Activated naive CD4-positive, alpha-beta T cell treated with anti-CD3 and anti-CD28 coated beads, Interleukin-2, amount 50 U/mL, for 72 hours (primary cell): ENCODE measurements at places on chromosomes 11 and 22.

- no peak for DNase-seq
Observed at GRCh38 chr11:13348305-13348704, 70.7 kb downstream of the BMAL1 start.

DNA sequence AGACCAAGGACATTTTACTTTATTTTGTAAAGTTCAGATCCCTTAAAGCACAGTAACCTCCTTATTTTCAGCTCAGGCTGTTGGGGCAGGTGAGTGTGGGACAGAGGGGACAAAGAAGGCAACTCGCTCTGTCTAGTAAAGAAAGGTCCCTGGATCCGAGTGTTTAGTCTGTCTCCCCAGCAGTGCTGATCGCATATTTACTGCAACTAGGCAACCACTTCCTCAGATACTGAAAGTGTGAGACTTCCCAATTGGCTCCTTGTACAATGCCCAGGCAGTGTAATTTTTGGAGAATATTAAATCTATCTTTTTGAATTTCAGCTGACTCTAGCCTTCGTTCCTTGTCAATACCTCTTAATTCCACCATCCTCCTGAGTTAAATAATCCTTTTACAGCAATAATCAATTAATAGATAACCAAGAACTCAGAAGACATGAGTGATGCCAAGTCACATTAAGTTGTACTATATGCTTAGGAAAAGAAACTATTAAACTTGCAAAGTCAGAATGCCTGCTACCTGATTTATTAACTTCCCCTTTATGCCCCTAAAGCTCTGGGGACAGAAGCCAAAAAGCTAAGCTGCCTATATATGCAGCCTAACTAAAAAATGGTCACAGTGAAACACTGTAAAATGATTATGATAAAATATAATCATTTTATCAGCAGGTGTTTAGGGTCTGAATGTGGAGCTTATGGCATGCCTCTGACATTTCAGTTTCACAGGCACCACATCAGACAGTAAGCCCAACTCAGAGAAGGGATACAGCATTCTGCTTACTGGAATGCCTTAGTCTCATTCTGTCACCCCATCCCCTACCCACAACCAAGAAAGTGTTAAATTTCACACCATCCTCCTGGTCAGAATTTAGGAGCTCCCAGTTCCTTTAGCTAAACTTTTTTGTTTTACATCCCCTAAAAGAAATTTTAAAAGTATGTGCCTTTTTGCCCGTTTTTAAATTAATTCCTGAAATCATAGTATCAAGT is 138.7 kb downstream of the TRIM44 start:
- DNase-seq = no peak

- DNase-seq = no peak
Observed at GRCh38 chr11:93532806-93533205, 10.4 kb downstream of the SMCO4 start.

DNA sequence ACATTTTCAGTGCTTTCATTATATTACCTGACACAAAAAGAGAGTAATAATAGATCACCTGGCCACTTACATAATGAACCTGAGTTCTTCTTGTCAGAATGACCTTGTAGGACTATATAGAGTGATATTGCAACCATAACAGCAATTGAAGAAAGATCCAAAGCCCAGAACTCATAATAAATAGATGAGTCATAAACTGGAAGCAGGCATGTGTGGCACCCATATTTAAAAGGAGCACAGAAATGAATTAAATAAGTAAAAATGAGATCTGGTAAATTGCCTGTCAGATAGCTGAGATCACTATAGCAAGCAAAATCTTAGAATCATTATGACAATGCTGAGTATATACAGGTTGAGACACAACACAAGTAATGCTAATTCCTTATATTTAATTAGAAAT is 331.8 kb downstream of the AASDHPPT start:
- no peak for DNase-seq

GRCh38 chr22:24514241-24515026 is 19.3 kb downstream of the UPB1 start:
- DNase-seq = no peak

GRCh38 chr11:132862933-132863332 is 669.4 kb downstream of the OPCML start:
- DNase-seq = no peak

GRCh38 chr11:36149538-36150242 is 139.5 kb downstream of the COMMD9 start:
- peak; percentile 47 for DNase-seq

DNA sequence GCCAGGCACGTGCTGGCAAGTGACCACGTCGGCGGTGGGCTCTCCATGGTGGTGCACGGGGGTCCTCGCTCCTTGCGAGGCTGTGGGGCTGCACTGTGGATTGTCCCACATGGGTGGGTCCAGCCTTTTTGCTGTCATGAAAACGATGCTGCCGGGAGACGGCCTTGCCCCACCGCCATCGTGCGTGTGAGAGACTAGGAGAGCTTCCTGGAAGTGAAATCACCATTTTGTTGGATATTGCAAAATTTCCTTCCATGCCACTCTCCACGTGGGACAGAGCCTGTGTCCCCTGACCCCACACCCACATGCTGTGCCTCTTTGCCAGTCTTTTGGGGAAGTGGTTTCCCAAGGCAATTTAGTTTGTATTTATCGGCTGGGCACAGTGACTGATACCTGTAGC is 18.2 kb upstream of the GRAMD4 start:
- no peak for DNase-seq

GRCh38 chr11:111561791-111562325 is 21.3 kb downstream of the LAYN start:
- DNase-seq = no peak

DNA sequence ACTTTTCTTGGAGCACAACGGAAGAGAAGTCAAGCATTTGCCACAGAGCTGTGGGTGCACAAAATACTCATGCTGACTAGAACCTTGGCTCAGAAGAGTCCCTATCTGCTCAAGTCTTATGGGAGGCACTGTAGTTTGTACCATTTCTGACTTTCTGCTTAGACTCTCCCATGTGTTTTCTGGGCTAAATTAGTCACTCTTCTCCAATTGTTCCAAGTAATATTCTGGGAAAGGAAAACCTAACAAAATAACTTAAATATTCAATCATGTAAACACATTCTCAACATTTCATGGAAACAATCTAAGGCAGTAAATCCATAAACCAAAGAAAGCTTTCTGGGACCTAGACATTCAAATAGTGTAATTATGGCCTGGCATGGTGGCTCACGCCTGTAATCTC is 220.7 kb downstream of the SWAP70 start:
- DNase-seq = no peak

DNA sequence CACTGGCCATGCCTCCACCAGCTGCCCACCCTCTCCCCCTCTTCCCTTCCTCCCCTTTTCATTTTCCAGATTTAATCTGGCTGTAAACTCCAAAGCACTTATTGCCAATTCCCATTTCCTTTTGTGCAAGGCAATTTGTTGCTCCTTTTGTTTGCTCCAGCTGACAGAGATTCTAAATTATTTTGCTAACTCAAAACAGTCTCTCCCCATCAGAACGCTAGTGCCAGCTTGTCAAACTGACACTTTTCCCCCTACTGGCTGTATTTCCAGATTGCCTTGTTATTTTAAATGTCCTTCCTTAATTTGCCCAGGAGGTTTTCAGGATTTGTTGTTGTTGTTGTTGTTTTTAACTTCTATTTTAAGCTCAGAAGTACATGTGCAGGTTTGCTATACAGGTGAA is 57.0 kb upstream of the PAK1 start:
- DNase-seq = no peak

- DNase-seq = no peak
Observed at GRCh38 chr22:35475545-35475944, 65.1 kb upstream of the RASD2 start.

DNA sequence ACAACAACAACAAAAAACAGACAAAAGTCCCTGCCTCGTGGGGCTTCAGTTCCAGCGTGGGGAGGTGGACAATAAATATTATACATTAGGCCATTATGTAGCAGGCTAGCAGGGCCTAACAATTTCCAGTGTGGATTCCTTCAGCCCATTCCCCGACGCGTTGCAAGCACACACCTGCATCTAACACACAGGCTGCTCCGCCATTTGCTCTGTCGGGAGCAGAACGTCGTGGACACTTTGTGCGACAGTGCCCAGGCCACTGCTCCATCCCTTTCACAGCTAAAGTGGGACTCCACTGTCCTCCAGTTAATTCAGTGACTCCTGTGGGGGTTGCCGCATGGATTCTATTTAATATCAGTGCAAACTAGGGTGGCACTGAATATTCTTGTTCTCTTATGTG is 10.9 kb upstream of the FGF3 start:
- DNase-seq = no peak

GRCh38 chr11:107859459-107860239 is 1.1 kb upstream of the SLC35F2 start:
- no peak for DNase-seq

GRCh38 chr11:35122308-35122707 is 16.7 kb upstream of the CD44 start:
- no peak for DNase-seq

DNA sequence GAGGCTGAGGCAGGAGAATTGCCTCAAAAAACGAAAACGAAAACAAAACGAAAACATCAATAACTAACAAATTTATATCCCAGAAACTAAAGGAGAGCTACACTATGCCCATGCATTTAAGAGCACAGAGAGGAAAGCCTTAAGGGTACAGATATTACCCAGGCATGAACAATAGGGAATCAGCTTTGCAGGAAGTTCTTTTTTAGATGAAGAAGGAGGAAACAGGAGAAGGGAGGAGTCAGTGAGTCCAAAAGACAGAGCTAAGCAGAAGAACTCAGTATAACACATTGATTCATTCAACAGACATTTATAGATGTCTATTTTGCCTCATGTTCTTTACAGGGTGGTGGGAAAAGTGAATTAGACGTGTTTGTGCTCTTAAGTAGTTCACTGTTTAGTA is 8.3 kb downstream of the MRPL17 start:
- no peak for DNase-seq

GRCh38 chr11:36191941-36192340 is 97.3 kb downstream of the COMMD9 start:
- DNase-seq = no peak

- no peak for DNase-seq
Observed at GRCh38 chr11:83540728-83541127, 254.6 kb upstream of the CCDC90B start.

GRCh38 chr22:47340851-47341436 is 578.5 kb downstream of the TBC1D22A start:
- DNase-seq = no peak

GRCh38 chr11:72821920-72822799 is 7.9 kb downstream of the ATG16L2 start:
- peak; percentile 82 for DNase-seq

DNA sequence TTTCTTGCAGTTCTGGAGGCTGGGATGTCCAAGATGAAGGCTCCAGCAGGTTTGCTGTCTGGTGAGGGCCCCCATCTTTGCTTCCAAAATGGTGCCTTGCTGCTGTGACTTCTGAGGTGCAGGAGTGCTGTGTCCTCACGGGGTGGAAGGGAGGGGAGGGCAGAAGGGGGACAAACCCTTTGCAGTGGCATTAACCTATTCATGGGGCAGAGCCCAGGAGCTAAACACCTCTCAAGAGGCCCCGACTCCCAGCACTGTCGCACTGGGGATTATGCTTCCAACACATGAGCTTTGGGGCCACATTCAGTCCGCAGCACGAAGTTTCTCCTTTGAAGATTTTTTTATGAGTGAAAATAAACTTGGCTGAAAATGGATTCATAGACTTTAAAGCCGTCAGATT is 25.5 kb upstream of the OSBPL5 start:
- DNase-seq = no peak

DNA sequence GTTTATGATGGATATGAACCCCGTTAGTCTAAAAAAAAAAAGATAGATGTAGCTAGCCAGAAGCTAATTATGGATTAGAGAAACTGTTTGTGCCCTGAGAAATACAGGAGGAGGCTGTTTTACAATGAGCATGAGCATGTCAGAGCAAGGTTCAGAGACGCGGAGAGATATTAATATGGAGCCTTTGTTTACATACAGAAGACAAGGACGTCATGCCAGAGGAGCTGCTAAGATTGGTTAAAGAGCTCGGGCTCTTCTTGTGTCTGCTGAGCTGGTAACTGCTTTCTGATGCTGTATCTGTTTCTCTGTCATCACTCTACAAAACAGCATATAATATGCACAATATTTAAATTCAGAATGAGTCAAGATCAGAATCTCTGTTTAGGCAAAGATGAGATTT is 24.9 kb upstream of the CCDC89 start:
- DNase-seq = no peak

DNA sequence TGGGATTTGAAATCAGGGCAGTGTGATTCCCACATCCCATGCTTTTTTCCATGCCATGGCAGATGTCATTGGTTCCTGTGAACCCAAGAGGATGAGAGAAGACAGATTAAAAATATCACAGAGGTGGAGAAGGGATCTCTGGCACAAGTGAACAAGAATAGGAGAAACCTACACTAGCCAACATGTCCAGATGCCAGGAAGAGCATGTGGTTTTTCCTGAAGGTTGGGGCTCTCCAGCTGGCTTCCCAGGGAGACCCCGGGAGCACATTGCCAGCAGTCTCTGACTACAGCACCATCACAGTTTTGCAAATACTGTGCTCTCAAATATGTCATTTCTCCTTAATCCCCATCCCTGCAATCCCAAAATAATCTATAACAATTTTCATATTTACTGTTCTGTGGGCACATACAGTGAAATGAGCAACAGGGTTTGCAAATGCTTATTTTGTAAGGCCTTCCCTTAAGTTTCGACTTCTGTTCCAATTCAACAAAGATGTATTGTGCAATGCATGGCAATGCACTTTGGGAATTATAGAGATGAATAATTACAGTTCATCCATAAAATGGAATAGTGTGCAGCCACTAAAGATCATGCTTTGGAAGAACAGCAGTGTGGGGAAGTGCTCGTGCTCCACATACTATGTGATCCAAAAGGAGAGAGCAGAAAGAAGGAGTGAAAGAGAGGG is 4.8 kb downstream of the ANKK1 start:
- no peak for DNase-seq

GRCh38 chr11:120698918-120699317 is 187.4 kb downstream of the GRIK4 start:
- DNase-seq = no peak

DNA sequence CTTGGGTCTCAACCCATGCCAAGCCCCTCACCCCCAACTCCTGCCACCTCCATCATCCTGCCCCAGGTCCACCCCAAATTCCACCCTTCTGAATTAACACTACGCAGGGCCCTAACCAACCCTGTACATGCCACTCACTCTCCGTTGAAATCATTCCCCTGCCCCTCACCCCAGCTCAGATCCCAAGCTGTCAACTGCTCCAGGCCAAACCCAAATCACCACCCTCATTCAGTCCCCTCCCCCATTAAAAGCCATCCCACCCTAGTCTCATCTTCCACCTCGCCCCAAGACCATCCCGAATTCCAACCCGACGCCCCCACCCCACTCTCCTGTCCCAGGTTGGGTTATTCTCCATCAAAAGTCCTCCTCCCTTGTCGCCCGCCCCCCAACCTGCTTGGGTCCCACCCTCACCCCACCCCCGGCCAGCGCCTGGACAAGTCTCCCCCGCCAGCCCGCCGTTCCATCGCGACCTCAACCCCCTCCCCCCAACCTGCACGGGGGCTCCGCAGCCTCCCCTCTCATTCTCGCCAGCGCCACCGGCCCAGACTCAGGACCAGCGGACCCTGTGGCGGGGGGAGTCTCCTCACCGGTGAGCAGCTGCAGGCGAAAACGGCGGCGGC is 466 bp downstream of the FAM168A start:
- DNase-seq = no peak

GRCh38 chr11:114401311-114401710 is 845 bp downstream of the RBM7 start:
- no peak for DNase-seq

- DNase-seq = no peak
Observed at GRCh38 chr11:35347921-35348331, 71.4 kb downstream of the SLC1A2 start.
